Smooth muscle cell of the brain vasculature (primary cell): ENCODE measurements at places on chromosomes 7 and 10.

DNA sequence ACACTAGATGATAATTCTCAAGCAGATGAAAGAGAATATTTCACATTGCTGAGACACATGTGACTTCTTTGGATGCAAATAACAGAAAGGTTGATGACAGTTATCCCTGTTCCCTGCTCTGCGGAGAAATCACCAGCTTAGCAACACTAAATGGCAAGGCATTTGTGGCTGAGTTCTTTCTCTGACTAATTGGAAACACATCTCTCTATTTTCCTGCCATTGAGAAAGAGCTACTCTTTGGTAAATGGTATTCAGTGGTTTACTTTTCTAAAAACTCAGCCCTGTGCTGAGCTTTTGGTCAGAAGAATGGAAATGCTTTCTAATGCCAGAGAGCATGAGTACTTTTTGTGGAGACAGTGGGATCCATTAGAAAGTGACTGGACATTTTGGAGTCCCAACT, 771.4 kb downstream of the LRMDA start:
- no peak for DNase-seq

- no peak for DNase-seq
These were observed 108.0 kb downstream of the MKI67 start for GRCh38 chr10:128018236-128018635.

- no peak for DNase-seq
These were observed 91.0 kb downstream of the ELMO1 start for GRCh38 chr7:37357637-37357996.

DNA sequence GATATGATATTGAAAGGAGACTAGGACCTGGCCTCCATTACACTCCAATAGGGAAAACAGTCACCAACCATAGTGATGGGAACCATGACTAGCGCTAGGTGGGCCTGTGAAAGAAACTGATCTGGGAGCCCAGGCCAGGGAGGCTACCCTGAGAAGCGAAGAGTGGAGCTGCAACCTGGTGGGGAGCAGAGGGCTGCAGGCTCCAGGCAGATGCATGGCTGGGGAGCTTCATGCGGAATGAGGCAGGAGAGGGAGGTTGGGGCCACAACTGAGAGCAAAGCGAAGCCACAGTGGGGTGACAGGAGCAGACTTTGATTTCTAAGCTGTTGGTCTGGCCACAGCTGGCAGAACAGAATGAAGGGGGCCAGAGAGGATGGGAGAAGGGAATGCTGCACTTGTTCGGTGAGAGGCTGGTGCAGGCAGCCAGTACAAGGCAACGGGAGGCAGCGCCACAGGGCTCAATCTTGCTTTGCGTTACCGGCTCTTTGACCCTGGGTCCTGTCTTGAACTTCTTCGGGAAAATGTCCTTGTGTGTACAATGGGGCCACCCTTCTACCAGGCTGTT, 88.4 kb downstream of the TACC2 start:
- DNase-seq = no peak

- no peak for DNase-seq
These were observed 4.3 kb upstream of the ELFN1 start for GRCh38 chr7:1665549-1666316.

GRCh38 chr10:113158183-113158582, 208.1 kb downstream of the TCF7L2 start:
- no peak for DNase-seq

GRCh38 chr7:81094952-81095351, 176.1 kb upstream of the SEMA3C start:
- no peak for DNase-seq

GRCh38 chr7:139358541-139359365, 941 bp upstream of the LUC7L2 start:
- DNase-seq = no peak

DNA sequence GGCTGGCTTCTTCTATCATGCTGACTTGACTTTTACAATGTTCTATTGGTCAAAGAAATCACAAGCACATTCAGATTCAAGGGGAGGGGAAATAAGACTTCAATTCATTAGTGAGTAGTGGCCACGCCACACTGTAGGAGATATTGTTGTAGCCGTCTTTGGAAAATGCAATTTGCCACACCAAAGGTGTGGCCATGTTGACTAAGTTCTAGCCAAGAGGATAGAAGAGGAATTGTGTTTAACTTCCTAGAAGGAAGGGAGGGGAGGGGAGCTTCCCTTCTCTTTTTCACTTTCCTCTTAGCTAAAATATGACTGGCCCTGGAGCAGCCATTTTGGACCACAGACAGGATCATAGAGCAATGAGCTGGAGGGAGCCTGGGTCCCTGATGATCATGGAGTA, 3.4 kb upstream of the PRKAR2B start:
- no peak for DNase-seq

- DNase-seq = no peak
These were observed 128.2 kb downstream of the UBE2H start for GRCh38 chr7:129824291-129825208.

DNA sequence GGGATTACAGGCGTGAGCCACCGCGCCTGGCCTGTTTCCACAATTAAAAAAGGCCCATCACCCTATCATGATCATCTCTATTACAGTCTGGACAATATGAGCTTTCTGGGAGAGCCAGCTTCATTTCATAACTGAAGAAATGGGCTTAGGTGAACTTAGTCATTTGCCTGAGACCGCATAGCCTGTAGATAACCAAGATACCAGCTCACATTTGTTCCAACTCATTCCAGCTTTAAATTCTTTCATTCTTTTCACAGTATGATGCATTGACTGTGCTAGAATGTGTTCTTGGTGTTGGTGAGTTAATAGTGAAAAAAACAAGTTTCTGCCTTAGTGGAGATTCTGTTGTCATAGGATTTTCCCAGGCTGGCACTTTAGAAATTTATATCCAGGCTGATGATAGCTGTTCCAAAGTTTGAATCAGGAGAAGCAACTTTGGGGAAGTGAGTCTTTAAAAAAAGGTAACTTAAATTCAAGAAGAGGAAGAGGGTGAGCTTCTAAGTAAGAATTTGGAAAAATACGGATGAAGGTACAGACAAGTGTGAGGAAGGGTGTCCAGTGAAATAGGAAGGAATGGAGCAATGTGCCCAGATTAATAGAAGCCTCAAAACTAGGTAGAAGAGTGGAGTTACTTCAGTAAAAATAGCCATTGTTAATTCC, 2.1 kb upstream of the H2AZ2 start:
- DNase-seq = no peak

DNA sequence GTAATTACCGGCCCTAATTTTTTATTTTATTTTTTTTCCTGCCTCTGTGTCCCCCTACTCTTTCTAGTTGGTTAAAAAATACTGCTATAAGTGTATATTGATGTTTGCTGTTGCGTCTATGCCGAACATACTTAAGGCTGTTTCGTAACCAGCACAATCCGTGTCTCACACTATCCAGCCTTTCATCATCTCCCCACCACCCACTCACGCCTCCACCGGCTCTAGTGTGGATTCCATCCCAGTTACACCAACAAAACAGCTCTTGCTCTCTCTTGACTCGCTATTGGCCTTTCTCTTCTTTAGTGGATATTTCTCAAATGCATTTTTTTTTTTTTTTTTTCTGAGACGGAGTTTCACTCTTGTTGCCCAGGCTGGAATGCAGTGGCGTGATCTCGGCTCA, 70.1 kb upstream of the CAMK1D start:
- no peak for DNase-seq

DNA sequence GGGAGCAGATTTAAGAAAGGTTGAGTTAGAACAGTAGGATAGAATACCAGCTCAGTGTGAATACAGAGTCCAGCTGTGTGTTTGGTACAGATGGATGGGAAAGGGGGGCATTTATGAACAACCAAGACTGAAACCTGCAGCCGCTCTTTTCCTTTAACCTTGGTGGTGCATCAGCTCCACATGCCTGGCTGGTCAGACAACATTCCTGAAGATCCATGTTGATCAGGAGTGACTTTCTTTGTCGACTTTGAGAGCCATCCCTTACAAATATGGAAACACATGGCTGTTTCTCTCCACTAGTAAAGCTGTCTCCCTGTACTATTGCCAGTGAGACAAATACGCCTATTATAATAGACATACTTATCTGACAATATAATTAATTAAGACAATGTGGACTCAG, 476.5 kb upstream of the IGFBP3 start:
- DNase-seq = no peak

- DNase-seq = no peak
These were observed 58.5 kb downstream of the LARP4B start for GRCh38 chr10:873020-873419.

- no peak for DNase-seq
These were observed 91.8 kb downstream of the ZMYND11 start for GRCh38 chr10:227014-227413.

- no peak for DNase-seq
These were observed 111.2 kb upstream of the KLF6 start for GRCh38 chr10:3896161-3896560.

- DNase-seq = no peak
These were observed 147.3 kb downstream of the NRCAM start for GRCh38 chr7:108308903-108309302.

GRCh38 chr10:46217752-46218453, 68.9 kb upstream of the ANTXRL start:
- DNase-seq = no peak

- DNase-seq = no peak
These were observed 84.2 kb upstream of the FAM133B start for GRCh38 chr7:92674379-92674778.

- DNase-seq = no peak
These were observed 506.8 kb upstream of the AUTS2 start for GRCh38 chr7:69091521-69091920.
